CD8-positive, alpha-beta memory T cell (primary cell): ENCODE measurements at places on chromosomes 6 and 20.

DNA sequence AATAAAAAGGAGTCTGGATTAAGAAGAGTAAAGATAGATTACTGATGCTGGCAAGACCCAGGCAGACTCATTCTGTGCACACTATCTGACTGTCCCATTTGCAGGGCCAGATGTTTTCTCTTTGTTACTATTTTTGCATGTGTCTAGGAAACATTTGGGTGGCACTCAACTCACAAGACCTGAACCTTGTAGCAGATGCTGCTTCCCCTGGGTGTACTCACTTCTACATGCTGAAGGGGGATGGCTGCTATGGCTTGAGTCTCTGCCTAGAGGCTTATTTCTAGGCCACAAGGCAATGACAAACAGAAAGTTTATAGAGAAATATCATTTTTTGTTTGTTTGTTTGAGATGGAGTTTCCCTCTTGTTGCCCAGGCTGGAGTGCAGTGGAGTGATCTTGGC lies 351.4 kb downstream of the FOXA2 start:
- DNase-seq: no peak

GRCh38 chr6:77561768-77562314 lies 91.0 kb upstream of the MEI4 start:
- no peak for DNase-seq

DNA sequence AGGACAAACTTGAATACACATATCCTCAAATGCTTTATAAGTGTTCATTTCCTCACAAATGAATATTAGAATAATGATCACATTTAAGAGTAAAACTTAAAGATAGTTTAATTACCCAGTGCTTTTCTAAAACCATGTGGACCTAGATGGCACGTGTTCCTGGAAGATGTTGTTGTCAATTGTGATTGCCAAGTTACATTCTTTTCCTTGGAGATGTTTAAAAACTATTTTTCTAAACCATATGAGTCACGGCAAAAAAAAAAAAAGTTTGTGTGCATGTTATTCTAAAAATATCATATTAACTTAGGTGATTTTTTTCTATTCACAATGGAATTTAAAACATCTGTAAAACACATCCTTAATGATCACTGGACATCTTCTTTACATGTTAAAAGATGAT lies 51.1 kb downstream of the RCAN2 start:
- no peak for DNase-seq

GRCh38 chr20:49415005-49415667 lies 67.3 kb downstream of the KCNB1 start:
- DNase-seq: no peak

- DNase-seq: no peak
Observed at GRCh38 chr6:138234363-138234762, 16.1 kb upstream of the PBOV1 start.

DNA sequence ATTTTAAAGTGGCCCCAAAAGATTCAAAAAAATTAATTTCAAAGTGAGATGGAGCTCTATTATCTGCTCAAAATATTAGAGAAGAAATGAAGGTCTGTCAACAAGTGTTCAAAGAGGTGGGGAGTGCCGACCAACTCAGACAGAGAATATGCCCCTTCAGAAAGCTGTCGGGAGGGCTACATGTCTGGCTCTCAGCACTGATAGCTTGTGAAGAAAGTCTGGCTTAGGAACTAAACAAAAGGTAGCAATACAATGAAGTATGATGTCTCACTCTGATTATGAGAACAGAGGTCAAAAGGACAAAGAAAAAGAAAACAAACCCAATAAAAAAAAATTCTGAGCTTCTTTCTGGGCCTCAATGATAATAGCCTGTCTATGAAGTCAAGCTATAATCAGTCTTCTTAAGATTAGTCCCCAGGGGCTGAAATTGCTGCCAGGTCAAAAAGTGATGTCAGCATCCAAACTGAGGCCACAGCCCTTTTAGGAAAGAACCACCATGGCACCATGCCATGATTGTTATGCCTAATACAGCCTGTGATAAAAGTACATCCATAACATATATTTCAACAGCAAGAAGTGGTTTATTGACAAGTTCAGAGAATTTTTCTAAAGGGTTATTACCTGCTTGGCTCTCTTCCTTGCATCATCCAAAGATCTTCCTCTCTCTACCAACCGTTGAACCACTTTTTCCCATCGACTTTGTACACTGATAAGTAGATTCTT lies 150.9 kb downstream of the DST start:
- no peak for DNase-seq

DNA sequence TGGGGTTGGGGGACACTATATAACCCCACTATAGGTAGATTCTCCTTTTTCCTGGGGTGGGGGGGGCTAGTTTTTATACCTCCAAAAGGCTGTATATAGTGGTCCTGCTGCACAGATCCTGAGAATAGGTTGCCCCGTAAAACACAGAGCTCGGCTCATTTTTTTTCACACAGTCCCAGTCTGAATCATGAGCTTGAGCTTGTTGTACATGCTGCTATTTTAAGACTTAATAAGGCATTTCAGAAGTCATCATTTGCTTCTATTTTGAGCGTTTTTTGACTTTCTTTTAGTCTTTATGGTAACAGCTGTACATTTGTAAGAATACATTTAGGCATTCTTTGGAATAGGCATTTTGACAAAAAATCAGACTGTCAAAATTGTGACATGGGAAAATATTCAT lies 30.5 kb downstream of the SLC9A8 start:
- DNase-seq: no peak

DNA sequence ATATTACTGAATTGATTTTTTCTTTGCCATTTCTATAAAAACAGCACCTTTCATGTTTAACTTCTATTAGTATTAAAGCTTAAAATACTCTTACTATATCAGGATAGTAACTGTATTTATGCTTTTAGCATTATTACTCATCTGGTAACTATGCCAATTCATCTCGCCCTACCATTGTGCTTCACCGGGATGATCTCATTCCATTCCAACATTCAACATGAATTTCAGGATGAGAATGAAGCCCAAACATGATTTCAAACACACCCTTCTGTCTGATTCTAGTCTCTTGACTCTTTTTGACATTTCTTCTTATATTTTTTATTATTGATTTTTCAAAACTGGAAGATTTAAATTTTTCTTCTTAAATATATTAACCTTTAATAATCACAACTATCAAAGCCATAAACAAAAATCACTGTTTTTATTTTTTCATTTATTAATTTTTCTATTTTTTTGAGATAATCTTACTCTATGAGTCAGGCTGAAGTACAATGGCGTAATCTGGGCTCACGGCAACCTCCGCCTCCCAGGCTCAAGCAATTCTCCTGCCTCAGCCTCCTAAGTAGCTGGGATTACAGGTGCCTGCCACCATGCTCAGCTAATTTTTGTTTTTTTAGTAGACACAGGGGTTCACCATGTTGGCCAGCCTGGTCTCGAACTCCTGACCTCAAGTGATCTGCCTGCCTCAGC lies 46.7 kb downstream of the GJA1 start:
- DNase-seq: no peak

- no peak for DNase-seq
Observed at GRCh38 chr6:140874066-140874465, 1258.7 kb upstream of the GJE1 start.

DNA sequence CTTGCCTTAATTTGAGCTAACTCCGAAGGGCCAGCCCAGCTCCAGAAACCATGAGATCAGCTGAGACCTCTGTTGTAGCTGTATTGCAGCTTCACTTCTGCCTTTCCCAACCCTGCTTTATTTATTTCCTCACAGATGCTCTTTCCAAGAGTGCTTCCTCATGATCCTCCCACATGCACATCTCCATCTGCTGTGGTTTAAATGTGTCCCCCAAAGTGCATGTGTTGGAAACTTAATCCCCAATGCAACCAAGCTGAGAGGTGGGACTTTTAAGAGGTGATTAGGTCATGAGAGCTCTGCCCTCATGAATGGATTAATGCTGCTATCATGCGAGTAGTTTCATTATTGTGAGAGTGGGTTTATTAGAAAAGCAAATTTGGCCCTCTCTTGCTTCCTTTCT lies 164.4 kb upstream of the TAB2 start:
- DNase-seq: no peak

DNA sequence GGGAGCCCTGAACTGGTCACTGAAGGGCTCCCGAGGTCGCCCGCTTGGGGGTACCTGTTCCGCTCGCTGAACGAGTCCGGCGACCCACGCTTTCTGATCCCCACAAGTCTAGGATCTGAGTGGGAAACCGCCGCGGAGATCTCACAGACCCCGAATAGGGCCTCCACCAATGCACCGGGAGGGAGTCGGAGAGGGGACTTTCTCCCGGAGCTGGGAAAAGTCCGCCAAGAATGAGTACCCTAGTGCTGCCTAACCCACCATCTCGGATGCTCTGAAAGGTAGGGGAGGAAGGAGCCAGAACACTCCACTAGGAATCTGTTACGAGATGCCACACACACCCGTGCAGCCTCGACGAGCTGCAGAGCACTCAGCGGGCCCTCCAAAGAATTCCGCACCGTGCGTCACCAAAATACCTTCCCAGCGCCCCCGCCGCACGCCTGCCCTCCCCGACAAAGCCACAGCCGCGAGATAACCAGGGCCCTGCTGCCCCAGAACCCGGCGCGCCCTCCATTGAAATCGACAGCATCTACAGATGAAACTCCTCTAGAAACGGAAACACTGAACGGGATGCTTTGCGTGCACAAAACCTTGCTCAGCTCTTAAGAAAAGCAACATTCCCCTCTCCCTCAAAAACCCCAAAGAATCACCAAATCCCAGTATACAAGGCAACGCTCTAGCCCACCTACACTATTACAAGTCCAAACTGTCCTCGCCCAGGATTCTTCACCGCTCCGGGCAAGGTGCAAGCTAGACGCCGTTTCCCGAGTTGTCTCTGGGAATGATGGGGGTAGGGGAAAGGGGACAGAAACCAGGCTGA lies 686 bp downstream of the COL12A1 start:
- no peak for DNase-seq

- DNase-seq: no peak
Observed at GRCh38 chr6:161487694-161488093, 213.8 kb upstream of the AGPAT4 start.

GRCh38 chr20:38645351-38645750 lies 43.7 kb downstream of the ARHGAP40 start:
- no peak for DNase-seq

- peak; percentile 25 for DNase-seq
Observed at GRCh38 chr20:34538671-34539123, 19.8 kb upstream of the MAP1LC3A start.

GRCh38 chr20:50286609-50287008 lies 96.0 kb downstream of the CEBPB start:
- DNase-seq: no peak

- no peak for DNase-seq
Observed at GRCh38 chr20:35635652-35636051, 20.0 kb downstream of the SPAG4 start.

DNA sequence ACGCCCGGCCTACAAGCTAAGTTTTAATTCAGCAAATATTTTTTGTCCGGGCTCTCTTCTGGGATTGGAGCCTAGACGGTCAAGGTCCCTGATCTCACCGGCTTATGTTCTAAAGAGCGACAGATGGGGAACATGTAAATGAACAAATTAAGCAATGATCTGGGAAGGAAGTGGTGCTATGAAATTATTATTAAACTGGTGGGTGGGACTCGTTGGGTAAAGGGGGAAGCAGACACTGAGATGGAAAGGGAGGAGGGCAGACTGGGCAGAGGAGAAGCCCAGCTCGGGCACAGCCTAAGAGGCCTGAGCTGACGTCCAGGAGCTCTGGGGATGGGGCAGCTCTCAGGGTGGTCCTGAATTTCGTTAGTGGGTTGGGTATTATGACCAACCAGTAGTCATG lies 81.8 kb upstream of the AGPAT4 start:
- DNase-seq: no peak

DNA sequence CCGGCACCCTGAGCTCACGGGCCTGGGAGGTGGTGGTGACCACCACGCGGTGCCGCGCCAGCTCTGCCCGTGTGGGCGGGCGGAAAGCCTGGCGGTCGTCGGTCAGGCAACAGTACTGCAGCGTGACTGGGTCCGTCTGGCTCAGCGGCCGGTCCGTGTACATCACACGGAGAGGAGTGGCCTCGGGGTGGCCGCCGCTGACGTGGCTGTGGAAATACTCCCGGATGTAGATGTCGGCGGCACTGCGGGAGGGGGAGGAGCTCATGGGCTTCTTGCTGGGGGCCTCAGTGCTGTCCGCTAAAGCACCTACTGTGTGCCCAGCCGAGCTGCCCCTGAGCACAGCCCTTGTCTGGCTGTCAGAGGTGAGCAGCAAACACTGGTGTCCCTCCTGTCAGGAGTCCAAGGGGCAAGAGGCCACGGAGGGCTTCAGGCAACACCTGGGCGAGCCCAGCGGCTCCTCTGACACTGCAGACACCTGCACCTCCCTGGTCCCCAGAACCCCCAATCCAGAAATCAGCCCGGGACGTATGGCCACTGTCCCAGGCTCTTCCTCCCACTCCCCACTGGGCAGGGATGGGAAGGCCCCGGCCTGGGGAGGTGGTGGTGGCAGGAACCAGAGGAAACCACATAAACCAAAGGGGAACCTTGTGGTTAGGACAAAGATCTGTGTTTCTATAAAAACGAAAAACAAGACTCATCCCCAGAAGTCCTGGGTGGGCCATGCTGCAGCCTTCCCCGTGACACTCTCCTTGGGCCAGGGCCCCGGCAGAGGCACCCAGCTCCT lies 6.5 kb downstream of the HELZ2 start:
- peak; percentile 46 for DNase-seq

DNA sequence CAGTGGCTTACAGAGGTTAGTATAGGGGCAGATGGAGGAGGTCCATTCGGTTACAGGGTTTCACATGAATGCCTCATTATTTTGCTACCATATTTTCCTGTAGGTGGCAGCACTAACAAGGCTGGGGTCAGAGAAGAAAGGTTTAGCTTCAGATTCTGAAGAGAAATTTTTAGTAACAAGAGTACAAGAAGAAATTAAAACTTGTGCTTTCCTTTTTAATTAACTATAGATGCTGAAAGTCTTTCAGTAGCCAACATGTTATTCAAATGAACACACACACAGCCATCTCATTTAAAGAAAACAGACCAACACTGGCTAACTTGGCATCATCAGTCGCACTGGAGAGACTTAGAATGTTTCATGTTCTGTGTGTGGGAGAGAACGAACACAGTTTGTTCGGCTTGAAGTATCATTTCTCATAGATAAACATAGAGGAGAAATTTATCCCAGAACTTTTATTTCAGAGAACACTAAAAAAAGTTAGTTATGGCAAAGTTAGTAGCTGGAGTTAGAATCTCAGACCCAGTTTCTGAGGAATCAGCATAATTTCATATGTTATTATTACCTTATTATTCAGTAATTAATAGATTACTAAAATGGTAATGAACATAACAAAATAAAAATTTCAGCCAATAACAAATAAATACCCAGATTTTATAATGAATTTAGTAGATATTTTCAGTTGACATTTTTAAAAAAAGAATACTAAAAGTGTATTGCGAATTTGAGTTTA lies 314.0 kb upstream of the RSPO3 start:
- no peak for DNase-seq

DNA sequence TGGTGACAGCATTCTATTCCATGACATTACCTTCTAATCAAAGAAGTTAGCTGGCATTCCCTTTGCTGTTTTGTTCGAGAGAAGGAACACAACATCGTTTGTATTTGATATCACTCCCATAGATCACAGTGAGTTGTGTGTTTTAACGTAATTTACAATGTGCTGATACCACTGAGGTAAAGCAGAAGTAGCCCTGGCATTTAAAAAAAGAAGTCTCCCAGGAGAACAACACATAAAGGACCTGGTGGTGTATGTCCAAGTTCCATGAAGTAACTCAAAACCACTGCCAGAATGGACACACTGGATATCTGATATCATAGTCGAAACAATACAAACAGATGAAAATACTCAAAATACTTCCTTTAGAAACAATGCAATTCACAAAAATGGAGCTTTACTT lies 351.7 kb downstream of the RNGTT start:
- no peak for DNase-seq
